GM12864 (cell line): ENCODE measurements at places on chromosomes 7 and 10.

GRCh38 chr7:16930946-16931345, 49.2 kb upstream of the AGR3 start:
- no peak for DNase-seq

DNA sequence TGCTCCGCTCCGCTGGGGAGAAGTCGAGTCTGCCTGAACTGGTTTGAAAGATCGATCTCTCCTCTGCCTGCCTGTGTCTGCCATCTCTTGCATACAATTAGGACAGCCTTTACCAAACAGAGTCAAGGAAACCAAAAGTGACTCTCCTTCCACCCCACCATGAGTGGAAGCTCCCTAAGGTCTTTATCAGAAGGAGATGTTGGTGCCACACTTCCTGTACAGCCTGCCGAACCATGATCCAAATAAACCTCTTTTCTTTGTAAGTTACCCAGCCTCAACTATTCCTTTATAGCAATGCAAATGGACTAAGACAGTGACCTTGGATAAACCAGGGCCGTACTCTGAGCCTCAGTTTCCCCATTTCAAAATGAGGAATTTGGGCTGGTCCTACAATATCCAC, 106.3 kb upstream of the GDF10 start:
- DNase-seq: no peak

GRCh38 chr10:124221356-124222317, 128.2 kb upstream of the CHST15 start:
- DNase-seq: peak; percentile 60

GRCh38 chr7:18552943-18553604, 57.5 kb downstream of the HDAC9 start:
- DNase-seq: no peak

GRCh38 chr7:4416396-4417056, 265.6 kb upstream of the FOXK1 start:
- DNase-seq: no peak

GRCh38 chr7:116224492-116225098, 14.3 kb downstream of the TES start:
- DNase-seq: no peak

DNA sequence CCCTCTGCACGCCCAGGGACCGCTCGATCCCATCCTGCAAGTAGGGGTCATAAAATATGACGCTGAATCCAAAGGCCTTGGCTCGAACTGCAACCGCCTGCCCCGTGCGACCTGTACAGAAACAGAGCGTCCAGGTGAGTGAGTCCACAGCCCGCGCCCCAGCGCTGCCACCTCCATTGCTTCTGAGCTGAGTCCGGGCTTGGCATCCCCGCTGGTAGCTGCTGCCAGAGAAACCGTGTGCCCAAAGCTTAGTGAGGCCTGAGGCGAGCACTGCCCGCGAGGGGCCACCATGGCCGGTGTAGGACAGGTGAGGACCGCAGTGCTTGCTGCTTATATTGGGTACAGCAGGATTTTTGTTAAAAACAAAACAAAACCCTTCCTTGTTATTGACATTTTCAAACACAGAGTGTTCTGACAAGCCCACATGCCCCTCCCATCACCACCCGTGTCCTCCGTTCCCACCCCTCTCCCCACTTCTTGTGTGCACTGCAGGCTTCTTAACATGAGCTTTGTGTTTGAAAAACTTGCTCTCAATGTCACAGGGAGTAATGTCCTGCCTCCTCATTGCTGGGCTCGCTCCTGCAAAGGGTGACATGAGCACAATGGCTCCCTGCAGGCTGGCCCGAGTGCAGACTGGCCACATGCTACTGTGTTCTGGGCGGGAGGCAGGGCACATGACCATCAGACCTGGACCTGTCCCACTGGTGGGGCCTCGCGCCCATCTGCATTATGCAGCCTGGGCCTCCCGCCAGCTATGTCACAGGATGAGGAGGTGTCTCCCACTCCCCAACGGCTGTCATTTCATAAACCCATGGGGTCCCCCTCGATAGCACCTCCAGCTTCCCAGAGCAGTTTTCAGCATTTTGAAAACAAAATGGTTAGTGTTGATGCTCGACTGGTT, 52.9 kb downstream of the ZRANB1 start:
- DNase-seq: no peak
